ENCODE measurements at places on chromosomes 7 and 10. TPM values are rescaled to one million over a fixed set of nuclear protein-coding genes. Genes with fewer than 3 reads are reported as not detected.

Gene NUTM2E
- not detected for total RNA-seq

Gene DPP6
- total RNA-seq, result 0.69 TPM

DNA sequence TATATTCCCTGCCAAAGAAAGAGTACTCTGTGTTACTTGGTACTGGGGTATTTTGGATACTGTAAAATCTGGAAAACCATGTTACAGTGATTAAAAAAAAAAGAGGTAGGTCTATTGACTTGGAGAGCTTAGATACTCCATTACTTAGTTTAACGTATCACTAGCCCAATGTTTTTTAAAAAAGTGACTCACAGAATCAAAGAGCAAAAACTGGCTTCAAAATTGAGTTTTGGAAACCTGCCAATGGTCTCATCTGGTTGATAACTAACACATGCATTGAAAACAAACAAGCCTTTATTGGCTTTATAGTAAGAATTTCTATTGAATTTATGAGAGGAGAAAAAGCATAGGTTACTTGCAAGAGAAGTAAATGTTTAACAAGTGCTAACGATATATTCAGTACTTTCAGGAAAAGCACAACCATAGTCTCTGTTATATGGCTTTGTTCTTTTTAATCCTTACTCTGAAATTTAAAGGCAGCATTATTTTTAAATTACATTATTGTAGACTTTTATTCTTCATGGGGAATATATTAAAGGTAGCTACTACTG is 563.3 kb upstream of the SORCS1 start:
- no peak overlapping the region for H3K27ac ChIP-seq
- H3K27me3 ChIP-seq, result no peaks in the 10 kb centered on the region
- H3K36me3 ChIP-seq, result no peaks in the 10 kb centered on the region
- no peaks in the 10 kb centered on the region for H3K4me1 ChIP-seq

Gene ITGB8
- 12.0 TPM for total RNA-seq

Gene ANKRD7
- total RNA-seq, result not detected

DNA sequence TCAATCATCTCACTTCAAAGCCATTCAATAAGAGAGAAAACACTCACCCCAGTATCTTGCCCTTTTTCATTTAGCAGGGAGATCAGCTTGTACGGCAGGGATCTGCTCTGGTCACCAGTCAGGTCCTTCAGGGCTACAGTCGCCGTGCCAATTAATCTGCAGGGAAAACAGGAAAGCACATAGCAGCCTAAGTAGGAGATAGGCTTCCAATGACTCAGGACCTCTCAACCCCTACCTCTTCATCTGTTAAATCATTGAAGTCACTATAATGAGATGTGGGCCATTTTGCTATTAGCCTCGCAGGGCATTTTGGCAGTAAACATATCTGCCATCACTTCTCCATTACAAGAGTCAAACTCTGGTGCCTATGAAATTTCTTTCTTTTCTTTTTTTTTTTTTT is 50.8 kb downstream of the MYOF start:
- H3K4me1 ChIP-seq, result no peaks in the 10 kb centered on the region
- no peak for DNase-seq
- H3K4me3 ChIP-seq, result no peak overlapping the region
- no peaks in the 10 kb centered on the region for H3K27me3 ChIP-seq
- H3K36me3 ChIP-seq, result no peaks in the 10 kb centered on the region

GRCh38 chr10:117926491-117926890 is 120.2 kb downstream of the RAB11FIP2 start:
- no peaks in the 10 kb centered on the region for H3K4me1 ChIP-seq
- DNase-seq, result no peak
- H3K27me3 ChIP-seq, result peaks cover 3% of the 10 kb centered on the region
- no peak overlapping the region for H3K4me3 ChIP-seq
- H3K36me3 ChIP-seq, result no peaks in the 10 kb centered on the region

DNA sequence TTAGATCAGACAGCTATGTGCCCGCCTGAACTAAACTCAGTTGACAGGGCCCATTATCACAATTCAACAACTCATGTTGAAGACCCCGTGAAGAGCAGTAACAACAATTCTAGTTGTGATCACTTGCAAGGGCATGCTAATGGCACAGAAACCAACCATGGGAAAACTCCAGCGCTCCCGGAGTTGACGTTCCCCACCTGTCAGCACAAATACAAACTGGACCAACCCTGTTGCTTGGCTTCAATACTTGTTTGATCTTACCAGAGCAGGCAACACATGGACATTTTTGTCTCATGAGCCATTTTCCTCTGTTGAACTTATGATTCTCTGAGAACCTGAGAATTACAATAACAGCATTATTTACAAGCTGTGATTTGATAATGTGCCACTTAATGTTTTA is 119.0 kb upstream of the LANCL2 start:
- H3K36me3 ChIP-seq, result no peaks in the 10 kb centered on the region
- H3K27me3 ChIP-seq, result no peaks in the 10 kb centered on the region
- no peak for DNase-seq
- H3K4me1 ChIP-seq, result no peaks in the 10 kb centered on the region

Gene FRAT1
- 2.4 TPM for total RNA-seq

GRCh38 chr7:157397036-157397720 is 60.4 kb downstream of the DNAJB6 start:
- no peak overlapping the region for H3K27ac ChIP-seq
- no peaks in the 10 kb centered on the region for H3K27me3 ChIP-seq
- H3K4me1 ChIP-seq, result no peaks in the 10 kb centered on the region
- no peak overlapping the region for H3K4me3 ChIP-seq
- peak; percentile 71 for DNase-seq

DNA sequence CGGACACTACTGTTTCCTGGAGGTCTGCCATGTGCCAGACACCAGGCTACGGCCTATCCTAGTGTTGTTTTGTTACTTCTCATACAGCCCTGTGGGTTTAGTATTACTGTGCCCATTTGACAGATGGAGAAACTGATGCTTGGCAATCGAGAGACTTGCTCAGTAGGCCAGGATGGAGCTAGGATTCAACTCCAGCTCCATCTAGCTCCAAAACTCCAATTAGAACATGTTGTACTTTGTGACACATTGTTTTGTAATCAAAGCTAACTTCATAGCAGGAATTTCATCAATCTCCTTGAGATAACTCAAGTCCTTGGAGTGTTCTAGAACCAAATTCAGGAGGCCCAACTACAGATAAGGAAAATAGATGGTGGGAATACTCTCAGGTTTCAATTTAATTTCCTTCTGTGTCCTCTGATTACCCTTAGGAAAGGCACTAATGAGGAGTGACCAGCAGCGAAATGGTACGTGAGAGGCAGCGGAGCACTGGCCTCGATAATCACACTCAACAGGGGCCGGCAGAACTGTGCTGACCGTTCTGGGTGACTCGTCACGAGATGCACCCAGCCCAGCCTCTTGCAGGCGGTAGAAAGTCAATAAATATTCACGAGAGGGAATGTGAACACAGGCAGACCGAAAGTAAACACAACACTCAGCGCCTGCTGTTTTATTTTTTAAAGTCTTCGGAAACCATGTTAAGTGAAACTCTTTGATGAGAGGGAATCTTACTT is 269.6 kb upstream of the NEBL start:
- H3K27me3 ChIP-seq, result peaks cover 4% of the 10 kb centered on the region
- no peaks in the 10 kb centered on the region for H3K36me3 ChIP-seq
- H3K4me3 ChIP-seq, result no peak overlapping the region
- H3K4me1 ChIP-seq, result no peaks in the 10 kb centered on the region
- no peak for DNase-seq

Gene PIK3CG
- total RNA-seq, result 11.8 TPM

DNA sequence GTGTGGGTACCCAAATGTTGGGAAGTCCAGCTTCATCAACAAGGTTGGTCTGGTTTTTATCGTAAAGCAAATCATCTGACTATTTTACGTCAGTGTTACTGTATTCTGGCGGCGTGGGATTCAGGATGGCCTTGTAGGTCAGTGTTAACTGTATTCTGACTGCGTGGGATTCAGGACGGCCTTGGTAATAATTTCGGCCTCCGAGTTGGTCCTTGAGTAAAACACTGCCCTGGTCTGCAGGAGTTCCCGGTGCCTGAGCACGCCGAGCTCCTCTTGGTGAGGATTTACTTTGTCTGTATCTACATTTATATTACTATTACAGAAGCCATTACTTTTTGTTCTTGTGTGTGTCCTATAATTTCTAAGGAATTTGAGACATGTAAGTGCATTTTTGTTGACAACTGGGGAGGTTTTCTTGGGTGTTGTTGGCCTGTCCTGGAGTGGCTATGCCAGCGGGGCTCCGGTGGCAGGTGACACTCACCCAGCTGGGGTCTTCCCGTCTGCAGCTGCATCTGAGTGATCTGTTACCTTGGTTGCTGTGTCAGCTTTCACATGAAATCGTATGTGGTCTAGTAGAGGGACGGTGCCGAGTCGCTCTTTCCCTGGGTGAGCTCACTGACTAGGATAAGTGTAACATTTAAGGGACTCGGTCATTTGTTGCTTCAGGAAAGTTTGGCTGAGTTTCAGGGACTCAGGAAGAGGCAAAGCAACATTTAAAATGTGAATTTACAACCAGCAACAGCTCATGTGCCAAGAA is 9.2 kb downstream of the GTPBP4 start:
- no peak overlapping the region for H3K27ac ChIP-seq
- no peaks in the 10 kb centered on the region for H3K4me1 ChIP-seq
- H3K4me3 ChIP-seq, result no peak overlapping the region
- no peaks in the 10 kb centered on the region for H3K27me3 ChIP-seq
- H3K36me3 ChIP-seq, result peaks cover 12% of the 10 kb centered on the region

- H3K4me3 ChIP-seq, result peak overlapping the region; percentile 46
- no peak overlapping the region for H3K27ac ChIP-seq
- DNase-seq, result peak; percentile 80
- no peaks in the 10 kb centered on the region for H3K4me1 ChIP-seq
- H3K36me3 ChIP-seq, result no peaks in the 10 kb centered on the region
Observed at GRCh38 chr10:28676326-28676967, 874 bp upstream of the BAMBI start.

Gene TRIM50
- not detected for total RNA-seq

- no peak for DNase-seq
- no peak overlapping the region for H3K27ac ChIP-seq
- no peaks in the 10 kb centered on the region for H3K4me1 ChIP-seq
- no peaks in the 10 kb centered on the region for H3K27me3 ChIP-seq
- H3K4me3 ChIP-seq, result no peak overlapping the region
Observed at GRCh38 chr10:126372396-126372795, 15.9 kb downstream of the ADAM12 start.

DNA sequence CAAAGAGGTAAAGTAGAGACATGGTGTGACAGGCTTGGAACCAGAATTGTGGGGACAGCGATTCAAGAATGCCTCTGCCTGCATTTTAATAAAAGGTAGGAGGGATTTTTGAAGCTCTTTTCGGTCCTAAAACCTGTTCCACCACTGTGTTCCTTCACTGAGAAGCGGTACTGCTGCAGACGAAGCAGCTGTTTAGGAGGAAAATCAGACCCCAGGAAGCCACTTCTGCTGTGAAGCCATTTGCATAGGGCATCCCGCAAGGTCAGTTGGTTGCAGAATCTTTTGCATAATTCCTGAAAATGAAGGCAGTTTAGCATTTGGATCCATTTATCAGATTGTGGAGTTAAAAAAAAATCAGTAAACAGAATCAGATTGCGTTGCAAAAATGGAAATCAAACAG is 183.3 kb upstream of the PRKCQ start:
- no peak overlapping the region for H3K4me3 ChIP-seq
- no peaks in the 10 kb centered on the region for H3K36me3 ChIP-seq
- no peaks in the 10 kb centered on the region for H3K4me1 ChIP-seq
- no peaks in the 10 kb centered on the region for H3K27me3 ChIP-seq
- no peak overlapping the region for H3K27ac ChIP-seq

DNA sequence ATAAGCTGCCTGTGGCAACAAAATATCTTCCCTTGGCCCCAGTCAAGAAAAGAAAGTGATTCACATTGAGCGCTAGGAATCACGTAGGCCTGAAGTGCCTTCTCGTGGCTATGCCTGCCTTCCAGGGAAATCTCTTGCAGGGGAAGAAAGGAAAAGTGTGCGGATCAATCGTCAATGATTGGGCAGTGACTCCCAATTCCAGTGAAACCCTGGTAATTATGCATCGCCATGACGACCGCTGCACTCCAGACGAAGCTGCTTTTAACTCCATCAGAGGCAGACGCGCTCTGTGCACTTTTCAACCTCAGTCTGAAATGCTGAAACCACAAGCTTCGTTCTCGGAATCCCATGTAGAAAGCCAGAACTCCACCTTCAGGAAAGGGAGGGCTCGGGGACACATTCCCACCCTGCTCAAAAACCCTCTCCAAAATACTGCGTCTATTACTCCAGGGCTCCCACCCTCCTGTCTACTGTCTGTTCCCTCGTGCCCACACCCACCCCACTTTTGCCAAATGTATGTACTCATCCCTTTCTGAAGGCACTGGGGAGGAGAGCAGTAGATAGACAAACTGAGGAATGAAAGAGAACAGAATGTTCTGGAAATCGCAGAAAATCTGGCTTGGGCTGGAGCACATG is 24.2 kb upstream of the PRKAG2 start:
- no peak for DNase-seq
- H3K4me3 ChIP-seq, result no peak overlapping the region
- H3K36me3 ChIP-seq, result no peaks in the 10 kb centered on the region
- H3K4me1 ChIP-seq, result no peaks in the 10 kb centered on the region

GRCh38 chr7:38021892-38022291 is 101.5 kb downstream of the EPDR1 start:
- H3K27ac ChIP-seq, result no peak overlapping the region
- H3K4me1 ChIP-seq, result no peaks in the 10 kb centered on the region
- no peaks in the 10 kb centered on the region for H3K36me3 ChIP-seq
- no peak for DNase-seq
- H3K27me3 ChIP-seq, result no peaks in the 10 kb centered on the region

DNA sequence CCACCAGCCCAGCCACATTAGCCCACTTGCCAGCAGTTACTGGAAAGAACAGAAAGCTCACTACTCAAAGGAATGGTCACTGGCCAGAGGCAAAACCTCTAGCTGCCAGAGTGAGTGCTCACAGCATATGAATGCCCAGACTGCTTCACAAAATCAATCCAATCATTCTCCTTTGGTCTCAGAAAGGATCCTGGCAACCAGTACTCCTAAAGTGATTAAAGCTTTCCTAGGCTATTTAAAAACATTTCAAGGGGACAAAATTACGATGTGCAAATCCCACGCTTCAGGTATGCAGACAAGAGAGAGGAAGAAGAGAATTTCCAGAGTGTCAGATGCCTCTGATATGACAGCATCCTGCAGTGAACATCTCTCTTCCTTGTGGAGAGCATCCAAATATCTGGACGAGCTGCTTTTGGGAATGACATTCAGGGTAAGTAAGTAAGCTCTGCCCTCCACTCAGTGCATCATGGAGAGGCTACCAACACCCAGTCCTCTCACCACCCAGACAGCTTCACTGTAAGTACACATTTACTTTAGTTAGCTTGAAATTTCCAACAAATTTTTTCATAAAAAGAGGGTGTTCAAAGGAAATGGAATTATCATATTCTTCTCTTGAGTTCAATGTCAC is 25.1 kb downstream of the ICA1 start:
- H3K4me3 ChIP-seq, result no peak overlapping the region
- H3K36me3 ChIP-seq, result no peaks in the 10 kb centered on the region
- no peaks in the 10 kb centered on the region for H3K4me1 ChIP-seq
- DNase-seq, result no peak
- H3K27ac ChIP-seq, result no peak overlapping the region
- no peaks in the 10 kb centered on the region for H3K27me3 ChIP-seq

DNA sequence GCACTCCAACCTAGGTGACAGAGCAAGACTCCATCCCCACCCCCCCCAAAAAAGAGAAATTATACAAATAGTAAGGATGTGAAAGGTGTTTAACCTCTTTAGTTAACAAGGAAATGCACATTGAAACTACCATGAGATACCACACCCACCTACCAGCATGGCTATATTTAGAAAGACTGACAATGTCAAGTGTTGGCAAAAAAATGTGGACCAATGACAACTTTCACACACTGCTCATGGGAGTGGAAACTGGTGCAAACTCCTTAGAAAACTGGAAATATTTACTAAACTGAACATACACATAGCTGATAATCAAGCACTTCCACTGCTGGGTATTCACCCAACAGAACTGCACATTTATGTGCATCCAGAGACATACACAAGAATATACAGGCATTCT is 23.3 kb upstream of the NRF1 start:
- no peak overlapping the region for H3K27ac ChIP-seq
- no peak overlapping the region for H3K4me3 ChIP-seq
- H3K36me3 ChIP-seq, result no peaks in the 10 kb centered on the region
- no peaks in the 10 kb centered on the region for H3K4me1 ChIP-seq

Gene TAS2R5
- 1.7 TPM for total RNA-seq
